ENCODE measurements at places on chromosomes 5 and 9.

- peak; percentile 65 for DNase-seq
Measured at GRCh38 chr9:128420060-128420650, 502 bp upstream of the CERCAM start.

GRCh38 chr5:133370036-133370831 is 242.1 kb downstream of the FSTL4 start:
- DNase-seq: peak; percentile 34

GRCh38 chr9:124735121-124735520 is 36.0 kb downstream of the NR6A1 start:
- DNase-seq: peak; percentile 57

DNA sequence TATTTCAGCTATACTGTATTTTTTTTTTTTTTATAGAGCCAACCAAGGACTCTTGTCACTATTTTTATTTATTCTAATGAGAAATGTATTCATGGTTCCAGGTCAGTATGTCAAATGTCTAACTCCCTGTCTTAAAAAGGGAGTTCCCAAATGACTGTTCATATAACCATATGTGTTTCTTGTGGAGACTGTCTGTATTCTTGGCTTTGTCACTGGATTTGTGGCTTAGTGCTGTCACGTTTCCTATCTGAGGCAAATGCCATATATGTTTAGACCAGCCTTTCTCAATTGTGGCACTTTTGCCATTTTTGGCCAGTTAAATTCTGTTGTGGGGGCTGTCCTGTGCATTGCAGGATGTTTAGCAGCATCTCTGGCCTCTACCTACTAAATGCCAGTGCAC is 3.1 kb downstream of the GCNT1 start:
- DNase-seq: no peak

GRCh38 chr5:133260715-133261114 is 208.9 kb downstream of the HSPA4 start:
- DNase-seq: no peak

- DNase-seq: no peak
Measured at GRCh38 chr5:75457161-75457560, 54.3 kb downstream of the CERT1 start.

GRCh38 chr5:151450605-151451004 is 3.2 kb downstream of the SLC36A1 start:
- no peak for DNase-seq

GRCh38 chr9:92618633-92619225 is 51.2 kb downstream of the IPPK start:
- no peak for DNase-seq

DNA sequence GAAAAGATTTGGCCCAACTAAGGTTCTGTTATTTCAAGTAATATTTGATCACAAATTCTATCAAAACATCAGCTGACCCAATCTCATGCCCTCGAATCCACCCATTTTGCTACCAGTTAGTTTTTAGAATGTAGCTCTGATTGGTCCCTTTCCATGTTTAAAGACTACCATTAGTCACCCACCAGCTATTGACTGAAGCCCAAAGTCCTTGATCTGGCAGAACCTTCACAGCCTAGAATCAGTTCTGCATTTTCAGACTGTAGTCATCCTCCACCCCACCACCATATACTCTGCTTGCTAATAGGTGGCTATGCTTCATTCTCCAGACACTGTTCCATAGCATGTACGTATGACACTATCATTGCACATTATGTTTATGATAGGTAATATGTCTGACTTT is 182.2 kb upstream of the TARS1 start:
- DNase-seq: no peak

- DNase-seq: no peak
Measured at GRCh38 chr5:111954516-111955395, 197.8 kb upstream of the NREP start.

DNA sequence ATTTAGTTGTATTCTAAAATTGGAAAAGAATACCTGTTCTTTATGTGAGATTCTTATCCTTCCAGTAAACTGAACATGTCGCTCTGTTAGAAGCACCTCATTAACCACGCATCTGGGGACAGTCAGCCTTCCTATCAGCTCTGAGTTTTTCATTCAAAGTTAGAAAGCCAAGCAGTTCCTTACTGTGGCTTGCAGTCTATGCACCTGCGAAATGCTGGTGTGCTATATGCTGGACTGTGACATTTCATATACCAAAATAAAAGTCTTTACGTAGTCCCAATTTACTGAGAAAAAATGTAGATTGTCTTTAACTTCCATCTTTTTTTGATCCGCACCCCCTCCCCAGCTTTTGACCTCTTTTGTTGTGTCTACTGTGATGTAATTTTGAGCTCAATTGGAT is 4.3 kb downstream of the ANP32B start:
- no peak for DNase-seq

Measured in HT-29 (cell line).